ENCODE measurements at places on chromosomes 16 and 17. TPM values are rescaled to one million over a fixed set of nuclear protein-coding genes. Genes with fewer than 3 reads are reported as not detected.

TNK1 gene
- total RNA-seq = 7.0 TPM

GRCh38 chr17:28169621-28170349, 127.3 kb downstream of the NLK start:
- H3K27ac ChIP-seq = no peak overlapping the region
- no peak overlapping the region for H3K4me3 ChIP-seq
- H3K4me1 ChIP-seq = no peaks in the 10 kb centered on the region

DNA sequence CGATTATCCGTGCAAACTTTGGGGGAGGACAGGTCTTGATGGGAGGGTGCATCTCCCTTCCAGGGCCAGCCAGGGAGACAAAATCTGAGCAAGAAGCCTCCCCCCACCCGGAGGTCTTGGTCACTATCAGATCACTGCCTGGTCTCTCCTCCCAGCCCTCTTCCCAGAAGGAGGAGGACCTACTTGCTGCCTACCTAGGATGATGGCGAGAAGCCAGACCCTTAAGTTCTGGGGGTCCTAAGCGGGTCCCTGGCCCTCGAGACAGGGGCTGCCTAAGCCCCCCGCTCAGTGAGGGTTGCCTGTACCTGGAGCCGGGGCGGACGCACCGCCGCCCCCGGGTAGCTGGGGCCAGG, 4.6 kb downstream of the TSPOAP1 start:
- H3K27ac ChIP-seq = no peak overlapping the region
- H3K27me3 ChIP-seq = peaks cover 96% of the 10 kb centered on the region
- no peaks in the 10 kb centered on the region for H3K36me3 ChIP-seq

- H3K27ac ChIP-seq = peak overlapping the region; percentile 62
- no peak for DNase-seq
- peaks cover 66% of the 10 kb centered on the region for H3K4me1 ChIP-seq
- H3K4me3 ChIP-seq = no peak overlapping the region
Measured at GRCh38 chr17:66364990-66365490, 62.6 kb downstream of the PRKCA start.

DNA sequence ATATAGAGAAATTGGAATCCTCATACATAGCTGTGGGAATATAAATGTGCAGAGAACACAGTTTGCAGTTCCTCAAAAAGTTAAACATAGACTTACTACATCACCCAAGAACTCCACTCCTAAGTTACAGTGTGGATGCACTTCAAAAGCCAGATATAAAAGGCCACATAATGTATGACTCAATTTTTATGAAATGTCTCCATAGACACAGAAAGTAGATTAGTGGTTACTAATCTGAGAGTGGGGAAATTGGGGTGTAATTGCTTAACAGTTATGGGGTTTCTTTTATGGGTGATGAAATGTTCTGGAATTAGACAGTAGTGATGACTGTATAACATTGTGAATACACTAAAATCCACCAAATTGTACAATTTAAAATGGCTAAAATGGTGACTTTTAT, 60.9 kb downstream of the CACNG1 start:
- H3K36me3 ChIP-seq = peaks cover 13% of the 10 kb centered on the region
- H3K4me1 ChIP-seq = no peaks in the 10 kb centered on the region
- no peak overlapping the region for H3K27ac ChIP-seq
- no peak for DNase-seq
- no peak overlapping the region for H3K4me3 ChIP-seq

- no peaks in the 10 kb centered on the region for H3K27me3 ChIP-seq
- peak overlapping the region; percentile 66 for H3K27ac ChIP-seq
- no peak overlapping the region for H3K4me3 ChIP-seq
- peak; percentile 60 for DNase-seq
- H3K36me3 ChIP-seq = no peaks in the 10 kb centered on the region
- peaks cover 52% of the 10 kb centered on the region for H3K4me1 ChIP-seq
Measured at GRCh38 chr17:31495022-31495885, 103.8 kb downstream of the RAB11FIP4 start.
